ENCODE measurements at places on chromosomes 1 and 21.

DNA sequence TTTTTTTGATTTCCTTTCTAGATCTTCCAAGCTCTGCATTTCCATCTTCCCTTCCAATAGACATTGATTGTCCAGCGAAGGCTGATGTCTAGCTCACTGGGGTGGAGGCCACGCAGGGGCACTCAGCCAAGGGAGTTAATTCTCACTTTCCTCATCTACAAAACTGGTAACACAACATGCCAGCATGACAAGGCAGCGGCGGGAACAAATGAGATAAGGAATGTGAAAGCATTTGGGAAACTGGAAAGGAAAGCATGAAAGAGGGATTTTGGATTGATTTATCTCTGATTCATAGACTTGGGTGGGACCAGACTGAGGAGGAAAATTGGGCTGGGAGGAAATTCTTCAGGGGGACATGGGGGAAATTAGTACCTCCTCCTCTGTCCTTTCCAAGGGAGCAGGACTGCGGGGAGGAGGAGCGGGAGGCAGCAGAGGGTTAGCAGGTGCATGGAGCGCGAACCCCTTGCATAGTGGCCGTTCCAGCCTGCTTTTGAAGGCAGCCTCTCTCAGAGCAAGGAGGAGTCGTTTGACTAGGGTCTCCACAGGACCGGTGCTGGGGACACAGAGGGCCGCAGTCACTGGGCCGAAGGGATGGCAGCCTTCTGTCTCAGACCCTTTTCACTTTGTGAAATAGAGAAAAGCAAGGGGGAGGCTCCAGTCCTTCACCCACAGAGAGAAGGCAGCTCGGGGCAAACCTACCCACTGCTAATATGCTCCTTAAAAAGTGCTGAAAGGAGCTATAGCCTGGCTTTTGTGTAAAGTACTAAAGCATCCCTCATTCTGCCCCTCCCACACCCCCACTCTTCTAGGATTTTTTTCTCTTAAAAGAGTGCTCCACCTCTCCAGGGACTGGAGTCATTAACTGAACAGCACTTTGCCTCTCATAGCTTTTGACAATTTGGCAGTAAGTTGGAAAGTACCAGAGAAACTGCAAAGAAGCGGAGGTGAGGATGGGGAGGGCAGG is 89.2 kb downstream of the PLXNA2 start:
- no peak for DNase-seq

GRCh38 chr1:91498498-91499245 is 2.0 kb upstream of the CDC7 start:
- no peak for DNase-seq

DNA sequence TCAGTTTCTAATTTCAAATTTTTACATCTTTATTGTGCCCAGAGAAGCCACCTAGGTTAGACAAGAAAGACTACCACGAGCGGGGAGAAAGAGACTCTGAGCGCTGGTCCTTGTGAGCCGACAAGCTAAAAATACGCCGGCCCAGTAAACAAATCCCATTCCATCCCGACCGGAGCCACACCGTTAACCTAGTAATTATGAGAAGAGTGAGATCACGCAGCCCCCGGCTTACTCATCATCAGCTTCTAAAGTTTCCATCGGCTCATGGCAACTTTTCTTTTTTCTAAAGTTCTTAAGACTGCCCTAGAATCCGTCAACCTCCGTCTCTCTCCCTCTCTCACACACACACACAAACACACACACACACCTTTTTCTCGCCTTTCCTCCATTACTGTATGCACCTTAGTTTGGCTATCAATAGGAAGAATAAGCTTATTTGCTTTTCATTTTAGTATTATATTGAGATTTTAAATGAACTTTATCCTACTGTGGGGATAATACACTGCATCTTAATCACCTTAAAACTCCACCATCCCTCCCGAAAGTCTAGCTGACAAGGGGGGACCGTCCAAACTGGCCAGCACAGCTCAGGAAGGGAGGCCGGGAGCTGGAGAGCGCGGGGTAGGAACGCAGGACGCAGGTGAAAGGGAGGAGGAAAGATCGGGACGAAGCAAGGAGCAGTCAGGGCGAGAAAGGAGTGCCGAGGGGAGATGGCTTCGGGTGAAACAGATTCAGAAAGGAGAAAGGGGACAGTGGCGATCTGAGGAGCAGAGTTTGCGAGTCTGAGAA is 728 bp downstream of the OTUD7B start:
- peak; percentile 80 for DNase-seq

DNA sequence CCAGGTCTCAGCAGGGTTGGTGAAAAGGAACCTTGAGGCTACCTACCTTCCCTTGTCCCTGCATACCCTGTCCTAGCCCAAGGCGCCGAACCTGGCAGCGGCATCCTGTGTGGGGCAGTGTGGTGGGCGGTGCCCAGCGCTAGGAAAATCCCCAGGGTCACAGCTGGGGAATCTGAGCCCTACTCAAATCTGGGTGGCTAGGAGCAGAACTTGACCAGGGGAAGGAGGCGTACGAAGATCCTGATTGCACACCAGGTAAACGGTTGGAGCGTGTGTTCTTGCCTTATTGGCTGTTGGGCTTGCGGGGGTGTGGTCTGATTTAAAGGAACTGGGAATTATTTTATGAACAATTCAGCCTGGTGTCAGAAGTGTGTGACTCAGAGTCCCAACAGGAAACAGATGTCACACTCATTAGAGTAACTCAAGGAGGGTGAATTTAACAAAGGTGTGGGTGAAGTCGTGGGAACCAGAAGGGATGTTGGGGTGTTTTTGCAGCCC is 118.6 kb downstream of the LRIG2 start:
- peak; percentile 68 for DNase-seq

DNA sequence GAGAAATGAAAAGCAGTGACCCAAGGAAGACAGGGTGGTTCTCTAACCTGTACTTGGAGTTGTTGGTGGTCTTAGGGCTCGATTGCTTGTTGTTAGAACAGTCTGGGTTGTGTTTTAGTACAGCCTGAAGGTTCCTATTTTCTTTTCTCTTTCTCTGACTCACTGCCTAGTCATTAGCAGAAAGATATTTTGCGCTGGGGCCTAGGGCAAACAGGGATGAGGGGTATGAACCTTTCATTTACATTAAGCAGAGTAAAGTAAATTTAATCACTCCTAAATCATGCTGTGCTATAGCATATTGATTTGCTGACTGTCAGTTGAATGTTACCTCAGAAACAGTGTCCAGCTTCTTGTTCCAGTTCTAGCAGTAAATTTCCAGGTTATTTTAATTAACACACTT is 197.2 kb downstream of the RWDD3 start:
- DNase-seq, result no peak

DNA sequence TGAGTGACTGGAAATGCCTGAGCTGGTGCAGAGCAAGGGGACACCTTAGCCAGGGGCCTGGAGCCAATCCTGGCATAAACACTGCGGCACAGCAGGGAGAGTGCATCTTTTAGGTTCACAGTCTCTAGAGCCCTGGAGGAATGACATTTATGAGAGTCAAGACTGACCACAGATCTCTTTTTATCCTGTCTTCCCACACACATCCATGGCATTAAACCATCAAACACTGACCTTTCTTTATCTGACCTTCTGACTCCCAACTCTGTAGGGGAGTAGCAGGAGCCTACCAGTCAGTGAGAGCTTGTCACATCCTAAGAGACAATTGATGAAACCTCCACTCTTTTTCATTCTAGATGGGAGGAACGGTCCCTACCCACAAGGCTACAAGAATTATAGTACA is 7.9 kb downstream of the CD34 start:
- no peak for DNase-seq

All from kidney tubule cell (primary cell).